ENCODE measurements at places on chromosomes 1 and 21. TPM values are rescaled to one million over a fixed set of nuclear protein-coding genes. Genes with fewer than 3 reads are reported as not detected.

Gene ADAM30
- total RNA-seq: not detected

Gene GPA33
- total RNA-seq: not detected

Gene LRRIQ3
- 0.35 TPM for total RNA-seq

Gene KIRREL1
- total RNA-seq: 123 TPM

Gene LCA5L
- 0.35 TPM for total RNA-seq

Gene ADCY10
- total RNA-seq: under 0.01 TPM

Gene THEM5
- total RNA-seq: not detected

Gene CFAP126
- not detected for total RNA-seq

Gene KLHDC9
- total RNA-seq: 1.5 TPM

Gene SH3BGR
- total RNA-seq: 0.94 TPM

Gene FCN3
- not detected for total RNA-seq

Gene OR2T33
- not detected for total RNA-seq

Gene LRRC53
- total RNA-seq: not detected

Gene GPR52
- total RNA-seq: 0.23 TPM

Gene CNR2
- total RNA-seq: not detected

Gene ERMAP
- total RNA-seq: 10.4 TPM

Gene ALG14
- total RNA-seq: 1.7 TPM

Gene TNFRSF1B
- 0.68 TPM for total RNA-seq

Gene CFAP141
- not detected for total RNA-seq

Gene TBX19
- total RNA-seq: 0.53 TPM

Gene CD55
- total RNA-seq: 16.5 TPM

Gene KIF14
- 2.0 TPM for total RNA-seq

Gene SUMO3
- total RNA-seq: 123 TPM

Gene S100A2
- total RNA-seq: 1.1 TPM

Gene ZNF593OS
- not detected for total RNA-seq

Gene DNALI1
- 3.2 TPM for total RNA-seq

Gene NEXN
- 2.0 TPM for total RNA-seq

Gene ATP5PO
- 163 TPM for total RNA-seq

Gene TCHH
- total RNA-seq: 0.08 TPM

Gene LHX8
- total RNA-seq: 0.59 TPM

Gene CD160
- total RNA-seq: 0.12 TPM

Gene BARHL2
- total RNA-seq: not detected

Gene RGSL1
- not detected for total RNA-seq

Gene WNT2B
- total RNA-seq: 1.2 TPM

Gene FAM43B
- 0.08 TPM for total RNA-seq

Gene ORC1
- 1.9 TPM for total RNA-seq

Gene S100A16
- total RNA-seq: 375 TPM

Gene CATSPERE
- 1.3 TPM for total RNA-seq

Gene TMOD4
- total RNA-seq: not detected

Gene FMO4
- total RNA-seq: 3.7 TPM

Gene ACTL8
- 0.47 TPM for total RNA-seq

Gene GJA8
- not detected for total RNA-seq

Gene FBXO2
- 8.5 TPM for total RNA-seq

Data from smooth muscle cell of the coronary artery (primary cell).